Activated CD4-positive, alpha-beta memory T cell treated with anti-CD3 and anti-CD28 coated beads for 36 hours (primary cell): ENCODE measurements at places on chromosomes 4 and X. TPM values are rescaled to one million over a fixed set of nuclear protein-coding genes. Genes with fewer than 3 reads are reported as not detected.
A peak's percentile ranks its signal among the peaks of the same experiment; 100 is the strongest.

The STARD8 gene
- total RNA-seq = 0.80 TPM

The RASGEF1B gene
- total RNA-seq = 4.6 TPM

The PABPC1L2A gene
- total RNA-seq = not detected

The DHRSX gene
- total RNA-seq = 21.3 TPM

The SPARCL1 gene
- not detected for total RNA-seq

The ATP8A1 gene
- total RNA-seq = 24.0 TPM

The PF4V1 gene
- not detected for total RNA-seq

The CHRDL1 gene
- total RNA-seq = not detected

The PABPC1L2B gene
- total RNA-seq = not detected

- no peaks in the 10 kb centered on the region for H3K27me3 ChIP-seq
- H3K36me3 ChIP-seq = no peaks in the 10 kb centered on the region
- H3K27ac ChIP-seq = no peak overlapping the region
- no peak overlapping the region for H3K4me3 ChIP-seq
- no peak for DNase-seq
- no peaks in the 10 kb centered on the region for H3K4me1 ChIP-seq
These were observed 89.0 kb upstream of the LIMCH1 start for GRCh38 chr4:41448934-41449333.

DNA sequence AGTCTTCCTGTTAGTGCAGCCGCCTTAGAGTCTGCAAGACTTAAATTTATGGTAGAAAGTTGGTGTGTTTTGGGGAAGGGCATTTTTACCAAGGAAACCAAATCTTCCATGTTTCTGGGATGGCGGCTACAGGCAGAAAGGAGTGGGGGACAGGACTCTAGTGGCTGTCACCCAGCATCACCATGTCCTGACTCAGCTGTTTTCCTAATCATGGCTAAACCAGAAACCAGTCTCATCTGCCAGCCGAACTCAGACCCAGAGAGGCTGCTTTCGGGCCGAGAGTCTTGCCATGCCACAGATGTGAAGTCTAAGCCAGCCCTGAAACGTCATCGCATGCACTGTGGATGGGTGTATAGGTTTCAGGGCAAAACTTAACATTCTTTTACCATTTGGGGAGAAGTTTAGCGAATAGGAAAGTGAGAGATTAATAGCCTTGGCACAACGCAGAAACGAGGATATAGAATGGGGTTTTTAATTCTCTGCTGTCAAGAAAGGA lies 109.6 kb downstream of the ENPP6 start:
- no peak overlapping the region for H3K4me3 ChIP-seq
- no peak overlapping the region for H3K27ac ChIP-seq
- no peaks in the 10 kb centered on the region for H3K4me1 ChIP-seq
- no peaks in the 10 kb centered on the region for H3K36me3 ChIP-seq
- no peak for DNase-seq

DNA sequence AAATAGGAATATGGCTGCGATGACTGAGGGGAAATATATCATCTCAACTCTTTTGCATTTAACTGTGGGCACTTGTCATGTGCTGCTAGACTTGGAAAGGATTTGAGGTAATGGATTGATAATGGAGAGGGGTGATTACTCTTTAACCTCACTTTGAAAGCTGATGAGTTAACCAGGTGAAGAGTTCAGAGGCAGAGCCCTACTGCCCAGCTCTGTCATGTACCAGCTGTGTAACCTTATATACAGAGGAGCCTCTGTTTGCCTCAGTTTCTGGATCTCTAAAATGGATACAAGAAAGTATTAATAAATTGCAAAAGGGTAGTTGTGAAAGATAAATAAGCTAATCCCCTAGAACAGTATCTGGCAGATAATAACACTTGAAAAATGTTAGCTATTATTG lies 51.5 kb downstream of the WDR19 start:
- no peak overlapping the region for H3K27ac ChIP-seq
- H3K4me1 ChIP-seq = no peaks in the 10 kb centered on the region
- H3K4me3 ChIP-seq = no peak overlapping the region
- no peaks in the 10 kb centered on the region for H3K27me3 ChIP-seq
- no peak for DNase-seq

DNA sequence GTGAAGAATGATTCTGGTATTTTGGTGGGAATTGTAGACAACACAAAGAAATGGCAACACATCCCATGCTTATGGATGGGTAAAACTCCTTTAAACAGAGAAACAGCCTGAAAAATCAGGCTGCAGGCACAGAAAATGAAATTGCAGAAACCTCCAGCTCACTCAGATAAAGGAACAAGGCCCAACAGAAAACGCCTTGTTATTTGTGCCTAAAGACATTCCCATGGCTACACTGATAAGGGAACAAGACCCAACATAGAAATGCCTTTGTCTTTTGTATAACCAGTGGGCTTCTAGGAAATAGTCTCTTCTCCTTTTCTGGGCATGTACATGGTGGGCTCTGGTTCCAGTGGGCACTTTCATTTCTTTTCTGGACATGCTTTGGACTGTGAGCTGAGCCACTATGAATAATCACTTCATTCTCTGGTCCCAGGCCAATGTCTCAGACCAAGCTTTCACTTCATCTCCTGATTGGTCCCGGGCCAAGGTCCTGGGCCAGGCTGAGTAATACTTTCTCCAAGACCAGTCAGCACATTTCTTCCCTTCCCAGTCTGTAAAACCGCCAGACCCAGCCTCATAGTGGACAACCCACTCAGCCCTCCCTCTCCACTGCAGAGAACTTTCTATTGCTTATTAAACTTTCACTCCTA lies 160.5 kb downstream of the TBX22 start:
- H3K27me3 ChIP-seq = no peaks in the 10 kb centered on the region
- H3K36me3 ChIP-seq = no peaks in the 10 kb centered on the region
- H3K4me3 ChIP-seq = no peak overlapping the region
- no peaks in the 10 kb centered on the region for H3K4me1 ChIP-seq

- peaks cover 56% of the 10 kb centered on the region for H3K27me3 ChIP-seq
- no peaks in the 10 kb centered on the region for H3K4me1 ChIP-seq
- DNase-seq = no peak
- H3K36me3 ChIP-seq = peaks cover 2% of the 10 kb centered on the region
These were observed 8.1 kb downstream of the POU4F2 start for GRCh38 chr4:146646593-146647325.

DNA sequence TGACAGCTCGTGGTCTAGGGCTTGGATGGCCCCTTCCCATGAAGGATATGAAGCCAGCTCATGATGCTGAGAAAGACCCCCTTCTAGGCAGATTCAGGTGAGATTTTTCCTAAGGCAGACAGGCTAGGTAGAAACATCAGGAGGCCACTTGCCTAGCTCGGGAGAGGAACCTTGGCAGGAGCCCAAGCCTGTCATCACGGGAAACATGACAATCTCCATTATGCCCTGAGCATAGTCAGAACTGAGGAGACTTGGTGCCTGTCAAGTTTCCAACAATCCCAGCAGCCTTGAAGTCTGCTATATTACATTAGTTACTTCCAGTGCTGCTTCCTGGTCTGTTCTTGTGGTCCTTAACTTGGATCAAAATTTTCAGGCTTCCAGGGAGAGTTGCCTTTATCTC lies 18.7 kb upstream of the WDR1 start:
- H3K27ac ChIP-seq = no peak overlapping the region
- no peak overlapping the region for H3K4me3 ChIP-seq
- H3K4me1 ChIP-seq = no peaks in the 10 kb centered on the region
- no peaks in the 10 kb centered on the region for H3K27me3 ChIP-seq
- H3K36me3 ChIP-seq = no peaks in the 10 kb centered on the region

GRCh38 chr4:27692158-27692557 lies 831.5 kb downstream of the STIM2 start:
- H3K27ac ChIP-seq = no peak overlapping the region
- H3K4me3 ChIP-seq = no peak overlapping the region
- no peaks in the 10 kb centered on the region for H3K27me3 ChIP-seq
- no peaks in the 10 kb centered on the region for H3K36me3 ChIP-seq
- no peak for DNase-seq

DNA sequence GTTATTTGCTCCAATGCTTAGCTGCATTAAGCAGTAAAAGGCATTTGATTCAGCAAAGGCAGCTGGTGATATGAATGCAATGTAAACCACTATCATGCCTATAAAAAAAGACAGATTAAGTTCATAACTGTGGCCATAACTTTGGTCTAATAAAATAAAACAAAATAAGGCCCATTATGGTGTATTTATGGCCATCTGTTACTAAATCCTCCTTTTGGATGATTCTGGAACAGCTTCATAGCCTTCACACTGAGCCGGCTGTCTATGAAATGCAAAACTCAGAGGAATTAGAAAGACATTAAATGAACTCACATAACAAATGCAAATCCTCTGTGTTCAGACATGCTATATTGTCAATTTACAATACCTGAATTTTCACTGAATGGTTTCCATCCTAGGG lies 223.7 kb upstream of the FAT4 start:
- H3K27me3 ChIP-seq = no peaks in the 10 kb centered on the region
- H3K36me3 ChIP-seq = no peaks in the 10 kb centered on the region
- no peak overlapping the region for H3K27ac ChIP-seq

DNA sequence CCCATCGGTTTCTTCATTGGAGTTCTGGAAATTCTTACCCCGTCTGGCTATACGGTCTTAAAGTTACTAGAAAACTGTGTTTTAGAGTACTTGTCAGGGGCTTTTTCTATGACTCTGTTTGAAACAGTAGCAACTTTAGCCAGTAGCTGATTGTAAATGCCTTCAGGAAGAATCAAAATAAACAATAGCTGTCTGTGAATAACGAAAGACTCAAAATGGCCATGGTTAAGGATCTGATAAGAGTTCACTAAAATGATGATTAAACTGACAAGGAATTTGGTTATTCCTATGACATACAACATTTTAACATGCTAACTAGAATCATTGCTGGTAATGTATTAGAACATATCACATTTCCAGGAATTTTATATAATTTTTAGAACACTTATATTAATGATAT lies 191.0 kb downstream of the EVC2 start:
- peaks cover 6% of the 10 kb centered on the region for H3K36me3 ChIP-seq
- peaks cover 1% of the 10 kb centered on the region for H3K27me3 ChIP-seq
- DNase-seq = no peak
- H3K4me1 ChIP-seq = no peaks in the 10 kb centered on the region
- no peak overlapping the region for H3K27ac ChIP-seq

- H3K4me3 ChIP-seq = no peak overlapping the region
- H3K27ac ChIP-seq = no peak overlapping the region
- H3K36me3 ChIP-seq = no peaks in the 10 kb centered on the region
- DNase-seq = no peak
These were observed 211.4 kb downstream of the LDB2 start for GRCh38 chr4:16687011-16687410.

DNA sequence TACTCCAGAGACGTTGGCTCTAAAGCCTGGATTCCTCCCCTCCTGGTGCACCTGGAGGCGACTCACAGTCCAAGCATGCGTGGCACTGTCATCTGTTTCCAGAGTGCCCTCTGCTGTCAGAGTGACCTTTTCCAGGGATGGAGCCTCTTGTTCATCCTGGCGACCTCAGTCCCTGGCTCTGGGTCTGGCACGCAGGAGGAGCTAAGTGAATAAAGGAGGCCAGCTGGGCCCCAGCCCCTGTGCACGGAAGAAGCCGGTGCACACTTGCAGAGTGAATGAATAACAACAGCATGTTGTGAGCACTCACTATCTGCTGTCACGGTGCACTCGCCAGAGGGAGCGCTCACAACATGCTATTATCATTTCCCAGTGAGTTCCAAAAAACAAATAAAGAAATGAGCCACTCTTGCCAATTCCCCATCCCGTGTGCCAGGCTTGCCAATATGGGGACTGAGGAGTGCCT lies 27.8 kb upstream of the PSAPL1 start:
- no peak for DNase-seq
- H3K4me1 ChIP-seq = no peaks in the 10 kb centered on the region
- peaks cover 5% of the 10 kb centered on the region for H3K27me3 ChIP-seq
- no peaks in the 10 kb centered on the region for H3K36me3 ChIP-seq
- no peak overlapping the region for H3K27ac ChIP-seq

DNA sequence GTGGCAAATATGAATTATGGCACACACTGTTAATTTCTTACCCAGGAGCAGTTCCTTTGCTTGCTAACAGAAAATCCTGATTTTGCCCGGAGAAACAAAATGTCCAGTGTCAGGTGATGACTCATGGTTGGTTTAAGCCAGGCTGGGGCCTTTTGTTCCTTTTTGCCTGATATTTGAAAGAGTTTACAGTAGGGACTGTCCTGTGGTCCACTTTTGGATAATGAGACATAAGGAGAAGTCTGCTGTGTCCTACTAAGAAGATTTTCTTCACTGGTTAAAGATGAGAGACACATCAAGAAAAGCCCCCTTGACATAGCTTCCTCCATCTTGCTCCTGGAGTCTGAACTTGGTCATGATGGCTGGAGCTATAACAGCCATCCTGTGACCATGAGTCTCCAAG lies 12.1 kb upstream of the DRD5 start:
- H3K27ac ChIP-seq = no peak overlapping the region
- H3K36me3 ChIP-seq = no peaks in the 10 kb centered on the region
- H3K4me3 ChIP-seq = no peak overlapping the region
- H3K4me1 ChIP-seq = no peaks in the 10 kb centered on the region

- peaks cover 14% of the 10 kb centered on the region for H3K4me1 ChIP-seq
- H3K27ac ChIP-seq = no peak overlapping the region
- no peaks in the 10 kb centered on the region for H3K36me3 ChIP-seq
- DNase-seq = no peak
- H3K4me3 ChIP-seq = no peak overlapping the region
These were observed 45.3 kb downstream of the EVC start for GRCh38 chr4:5756271-5756670.

GRCh38 chr4:26429910-26430309 lies 60.4 kb downstream of the CCKAR start:
- DNase-seq = no peak
- no peak overlapping the region for H3K4me3 ChIP-seq
- H3K27ac ChIP-seq = no peak overlapping the region
- H3K36me3 ChIP-seq = peaks cover 78% of the 10 kb centered on the region
- H3K4me1 ChIP-seq = peaks cover 5% of the 10 kb centered on the region
- H3K27me3 ChIP-seq = no peaks in the 10 kb centered on the region

- H3K36me3 ChIP-seq = no peaks in the 10 kb centered on the region
- H3K4me1 ChIP-seq = peaks cover under 1% of the 10 kb centered on the region
- H3K27me3 ChIP-seq = peaks cover under 1% of the 10 kb centered on the region
- DNase-seq = peak; percentile 47
These were observed 87.3 kb downstream of the PRSS12 start for GRCh38 chr4:118265312-118266144.

DNA sequence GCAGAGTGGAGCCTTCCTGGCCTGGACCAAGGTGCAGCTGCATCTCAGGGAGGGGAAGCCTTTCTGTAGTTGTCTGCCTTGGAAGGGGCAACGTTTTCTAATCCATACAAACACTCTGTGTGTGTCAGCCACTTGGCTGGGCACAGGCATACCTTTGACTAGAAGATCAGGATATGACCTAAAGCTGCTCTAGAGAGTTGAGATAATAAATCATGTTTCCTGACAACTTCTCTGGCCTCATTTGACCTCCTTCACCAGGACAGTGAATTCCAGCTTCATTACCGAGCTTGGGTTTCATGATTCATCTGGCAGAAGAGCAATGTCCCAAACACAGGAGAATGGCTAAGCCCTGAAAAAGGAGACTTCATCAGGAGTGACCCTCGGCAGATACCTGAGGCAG lies 89.6 kb upstream of the KIT start:
- no peak for DNase-seq
- peaks cover 9% of the 10 kb centered on the region for H3K4me1 ChIP-seq
- no peaks in the 10 kb centered on the region for H3K27me3 ChIP-seq
- no peaks in the 10 kb centered on the region for H3K36me3 ChIP-seq

- peaks cover 5% of the 10 kb centered on the region for H3K27me3 ChIP-seq
- H3K27ac ChIP-seq = no peak overlapping the region
- H3K4me3 ChIP-seq = no peak overlapping the region
- H3K36me3 ChIP-seq = no peaks in the 10 kb centered on the region
- DNase-seq = no peak
These were observed 14.9 kb upstream of the PDE5A start for GRCh38 chr4:119643306-119644042.

GRCh38 chrX:17547658-17548057 lies 172.7 kb downstream of the NHS start:
- no peak overlapping the region for H3K27ac ChIP-seq
- peaks cover 6% of the 10 kb centered on the region for H3K4me1 ChIP-seq
- no peaks in the 10 kb centered on the region for H3K27me3 ChIP-seq
